Heart right ventricle (tissue), 16 donors: ENCODE measurements at places on chromosomes 2 and 18.

GRCh38 chr2:177888581-177888980 lies 184.0 kb downstream of the PDE11A start:
- no peaks in the 10 kb centered on the region for H3K27me3 ChIP-seq
- H3K36me3 ChIP-seq, result no peaks in the 10 kb centered on the region
- H3K27ac ChIP-seq, result no peak overlapping the region
- H3K4me1 ChIP-seq, result no peaks in the 10 kb centered on the region
- no peak overlapping the region for H3K4me3 ChIP-seq
- DNase-seq, result no peak

GRCh38 chr2:236446521-236446920 lies 123.1 kb upstream of the ACKR3 start:
- H3K27ac ChIP-seq, result no peak overlapping the region
- no peak for DNase-seq
- no peaks in the 10 kb centered on the region for H3K36me3 ChIP-seq
- H3K27me3 ChIP-seq, result no peaks in the 10 kb centered on the region
- H3K4me1 ChIP-seq, result no peaks in the 10 kb centered on the region

DNA sequence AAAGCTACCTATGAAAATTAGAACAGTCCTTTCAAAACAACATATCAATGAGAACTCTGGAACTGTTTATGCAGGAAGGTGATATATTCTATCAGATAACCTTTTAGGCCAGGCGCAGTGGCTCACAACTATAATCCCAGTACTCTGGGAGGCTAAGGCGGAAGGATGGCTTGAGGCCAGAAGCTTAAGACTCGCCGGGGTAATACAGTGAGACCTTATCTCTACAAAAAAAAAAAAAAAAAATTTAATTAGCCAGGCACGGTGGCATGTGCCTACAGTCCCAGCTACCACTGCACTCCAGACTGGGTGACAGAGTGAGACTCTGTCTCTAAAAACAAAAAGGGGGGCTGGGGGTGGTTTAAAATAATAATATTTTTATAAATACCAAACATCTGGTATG lies 77.9 kb downstream of the OSBPL1A start:
- H3K4me1 ChIP-seq, result no peaks in the 10 kb centered on the region
- no peak overlapping the region for H3K4me3 ChIP-seq
- DNase-seq, result no peak
- H3K27me3 ChIP-seq, result no peaks in the 10 kb centered on the region
- peaks cover 3% of the 10 kb centered on the region for H3K36me3 ChIP-seq

GRCh38 chr2:54332386-54332785 lies 76.4 kb upstream of the TSPYL6 start:
- H3K27ac ChIP-seq, result no peak overlapping the region
- H3K27me3 ChIP-seq, result no peaks in the 10 kb centered on the region
- H3K36me3 ChIP-seq, result no peaks in the 10 kb centered on the region
- H3K4me1 ChIP-seq, result peaks cover 29% of the 10 kb centered on the region

DNA sequence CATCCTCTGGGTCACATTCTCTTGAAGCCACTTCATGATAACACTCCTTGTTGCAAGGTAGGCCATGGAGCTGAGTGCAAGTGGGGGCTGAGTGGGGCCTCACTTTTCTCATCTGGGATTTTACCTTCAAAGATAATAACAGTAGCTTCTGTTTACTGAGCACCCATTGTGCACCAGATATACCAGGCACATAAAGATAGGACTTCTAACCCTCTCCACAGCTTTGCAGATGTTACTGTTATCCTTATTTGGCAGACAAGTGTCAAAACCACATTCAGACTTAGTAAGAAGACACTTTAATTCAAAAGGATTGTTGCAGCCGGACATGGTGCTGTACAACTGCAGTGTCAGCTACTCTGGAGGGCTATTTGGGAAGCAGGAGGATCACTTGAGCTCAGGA lies 12.8 kb upstream of the FAM136A start:
- no peaks in the 10 kb centered on the region for H3K4me1 ChIP-seq
- H3K27ac ChIP-seq, result no peak overlapping the region
- DNase-seq, result no peak
- H3K4me3 ChIP-seq, result no peak overlapping the region
- no peaks in the 10 kb centered on the region for H3K36me3 ChIP-seq

GRCh38 chr2:131093696-131094462 lies 619 bp upstream of the FAM168B start:
- peaks cover 23% of the 10 kb centered on the region for H3K4me1 ChIP-seq
- H3K27ac ChIP-seq, result peak overlapping the region; percentile 99
- peak overlapping the region; percentile 95 for H3K4me3 ChIP-seq
- no peaks in the 10 kb centered on the region for H3K27me3 ChIP-seq
- H3K36me3 ChIP-seq, result peaks cover 24% of the 10 kb centered on the region
- DNase-seq, result no peak

- H3K36me3 ChIP-seq, result no peaks in the 10 kb centered on the region
- peak; percentile 5 for DNase-seq
- H3K4me1 ChIP-seq, result peaks cover 5% of the 10 kb centered on the region
- H3K27ac ChIP-seq, result no peak overlapping the region
- no peak overlapping the region for H3K4me3 ChIP-seq
Measured at GRCh38 chr2:163345795-163346573, 389.8 kb downstream of the FIGN start.

- no peak for DNase-seq
- H3K27me3 ChIP-seq, result no peaks in the 10 kb centered on the region
- H3K4me1 ChIP-seq, result no peaks in the 10 kb centered on the region
- no peak overlapping the region for H3K27ac ChIP-seq
- H3K36me3 ChIP-seq, result no peaks in the 10 kb centered on the region
- H3K4me3 ChIP-seq, result no peak overlapping the region
Measured at GRCh38 chr2:88188748-88189147, 18.6 kb downstream of the THNSL2 start.

DNA sequence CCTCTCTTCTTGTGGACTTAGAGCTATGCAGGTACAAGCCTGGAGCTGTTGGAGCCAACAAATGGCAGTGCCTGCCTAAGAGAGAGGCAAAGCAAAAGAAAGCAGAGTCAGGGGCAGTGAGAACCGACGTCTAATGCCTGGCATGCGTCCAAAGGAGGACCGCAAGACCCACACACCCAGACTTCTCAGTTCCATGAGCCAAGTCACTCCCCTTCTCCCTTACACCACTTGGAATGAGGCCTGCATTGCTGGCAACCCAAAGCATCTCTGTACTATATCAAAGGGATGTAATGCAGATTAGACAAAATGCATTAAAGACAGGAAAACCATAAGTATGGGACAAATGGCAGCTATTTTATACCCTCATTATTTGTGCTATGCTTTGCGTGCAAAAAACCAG lies 49.9 kb upstream of the RNU4ATAC start:
- no peak overlapping the region for H3K4me3 ChIP-seq
- no peaks in the 10 kb centered on the region for H3K36me3 ChIP-seq
- H3K27me3 ChIP-seq, result no peaks in the 10 kb centered on the region
- DNase-seq, result peak; percentile 12

DNA sequence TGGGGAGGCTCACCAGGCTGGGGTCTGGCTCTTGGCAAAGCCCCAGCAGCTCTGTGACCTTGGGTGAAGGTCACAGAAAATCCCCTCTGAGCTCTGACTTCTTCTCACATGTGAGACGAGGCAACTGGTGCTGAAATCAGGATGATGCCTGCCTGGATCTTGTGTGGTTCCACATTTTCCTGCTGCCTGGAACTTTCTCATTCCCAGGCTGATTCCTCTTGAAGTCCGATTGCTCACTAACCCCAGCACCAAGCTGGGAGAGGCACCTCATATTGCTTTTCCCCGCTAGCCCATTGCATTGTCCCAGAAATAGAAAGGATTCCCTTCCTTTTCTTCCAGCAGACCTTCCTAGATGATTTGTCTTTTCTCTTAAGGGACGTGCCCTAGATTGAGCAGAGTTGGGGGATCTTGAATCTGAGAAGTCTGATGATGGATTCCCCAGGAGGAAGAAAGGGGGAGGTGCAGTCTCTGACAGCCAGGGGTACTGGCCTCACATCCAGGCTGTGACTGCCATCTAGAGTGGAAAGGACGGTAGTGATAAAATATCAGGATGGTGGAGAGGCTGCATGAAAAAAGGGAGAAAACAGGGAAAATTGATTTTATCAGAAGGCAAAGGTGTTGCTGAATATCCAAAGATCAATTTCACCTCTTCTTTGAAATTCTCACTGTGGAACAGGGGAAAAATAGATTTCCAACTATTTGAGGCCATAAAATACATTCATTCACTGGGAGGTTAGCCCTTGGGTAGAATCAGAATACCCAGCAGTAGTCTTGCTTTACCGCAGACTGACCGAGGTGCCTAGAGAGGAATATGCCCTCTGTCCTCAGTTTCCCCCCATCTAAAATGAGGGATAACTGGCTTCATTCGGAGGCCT lies 96.3 kb downstream of the FAM210A start:
- peak overlapping the region; percentile 53 for H3K27ac ChIP-seq
- H3K27me3 ChIP-seq, result no peaks in the 10 kb centered on the region
- DNase-seq, result no peak

GRCh38 chr2:101396316-101396717 lies 9.0 kb upstream of the CREG2 start:
- H3K27me3 ChIP-seq, result no peaks in the 10 kb centered on the region
- no peak overlapping the region for H3K27ac ChIP-seq
- DNase-seq, result no peak
- H3K4me1 ChIP-seq, result no peaks in the 10 kb centered on the region
- H3K36me3 ChIP-seq, result no peaks in the 10 kb centered on the region

DNA sequence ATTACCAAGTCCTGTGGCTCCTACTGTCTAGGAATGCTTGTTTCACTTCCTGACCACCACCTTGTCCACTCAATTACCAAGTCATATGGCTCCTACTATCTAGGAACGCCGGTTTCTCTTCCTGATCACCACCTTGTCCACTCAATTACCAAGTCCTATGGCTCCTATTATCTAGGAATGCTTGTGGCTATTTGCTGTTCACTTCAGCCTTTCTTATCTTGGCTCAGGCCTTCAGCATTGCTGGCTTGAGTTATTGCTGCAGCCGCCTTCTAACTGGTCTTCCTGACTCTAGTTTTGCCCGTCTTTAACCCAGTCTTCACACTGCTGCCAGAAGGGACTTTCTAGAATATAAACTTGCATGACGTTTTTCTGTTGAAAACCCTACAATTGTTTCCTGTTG lies 82.5 kb upstream of the GAREM1 start:
- DNase-seq, result no peak
- no peaks in the 10 kb centered on the region for H3K4me1 ChIP-seq
- H3K4me3 ChIP-seq, result no peak overlapping the region
- H3K27me3 ChIP-seq, result no peaks in the 10 kb centered on the region
- no peak overlapping the region for H3K27ac ChIP-seq

DNA sequence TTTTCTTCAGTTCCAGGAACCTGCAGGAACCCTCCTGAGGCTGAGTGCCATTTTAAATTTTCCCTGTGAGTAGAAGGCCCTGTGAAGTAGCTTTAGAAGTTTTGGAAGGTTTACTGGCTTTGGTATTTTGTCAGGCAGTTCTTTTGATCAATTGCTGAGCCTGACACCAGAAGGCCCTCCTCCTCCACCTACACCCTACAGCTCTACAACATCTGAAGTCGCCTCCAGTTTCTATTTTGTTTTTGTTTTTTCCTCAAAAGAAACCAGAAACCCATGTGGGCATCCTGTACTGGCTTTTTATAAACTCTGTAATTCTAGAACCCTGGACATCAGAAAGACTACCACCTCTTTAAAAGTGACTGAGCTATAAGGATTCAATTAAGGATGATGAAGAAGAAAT lies 153.7 kb downstream of the NRXN1 start:
- no peak for DNase-seq
- H3K27me3 ChIP-seq, result no peaks in the 10 kb centered on the region
- H3K27ac ChIP-seq, result no peak overlapping the region
- no peak overlapping the region for H3K4me3 ChIP-seq
- no peaks in the 10 kb centered on the region for H3K36me3 ChIP-seq

GRCh38 chr18:31957728-31958127 lies 14.8 kb upstream of the TRAPPC8 start:
- H3K27me3 ChIP-seq, result no peaks in the 10 kb centered on the region
- H3K36me3 ChIP-seq, result no peaks in the 10 kb centered on the region
- DNase-seq, result no peak
- no peaks in the 10 kb centered on the region for H3K4me1 ChIP-seq
- H3K27ac ChIP-seq, result no peak overlapping the region
- H3K4me3 ChIP-seq, result no peak overlapping the region

DNA sequence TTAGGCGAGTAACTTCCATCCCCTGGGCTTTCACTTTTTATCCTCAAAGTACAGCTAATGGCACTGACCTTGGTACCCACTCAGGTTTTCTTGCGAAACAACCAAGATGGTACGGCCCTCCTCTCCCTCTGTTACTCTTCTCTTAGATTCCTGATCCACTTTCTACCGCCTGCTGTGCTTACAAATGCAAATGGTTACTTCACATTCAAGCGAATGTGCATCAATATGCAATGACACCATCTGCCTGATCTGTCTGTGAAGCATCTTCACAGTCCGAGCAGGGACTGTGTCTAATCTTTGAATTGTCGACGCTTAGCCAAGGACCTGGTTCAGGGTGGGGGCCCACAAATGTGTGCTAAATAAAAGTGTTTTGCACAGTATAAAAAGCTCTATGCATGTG lies 112.2 kb downstream of the TRIB2 start:
- H3K27me3 ChIP-seq, result no peaks in the 10 kb centered on the region
- no peaks in the 10 kb centered on the region for H3K36me3 ChIP-seq
- no peak overlapping the region for H3K4me3 ChIP-seq
- no peak overlapping the region for H3K27ac ChIP-seq
- peaks cover 19% of the 10 kb centered on the region for H3K4me1 ChIP-seq

GRCh38 chr2:196959734-196960338 lies 33.3 kb upstream of the PGAP1 start:
- no peak overlapping the region for H3K4me3 ChIP-seq
- H3K27ac ChIP-seq, result no peak overlapping the region
- H3K27me3 ChIP-seq, result no peaks in the 10 kb centered on the region
- DNase-seq, result no peak

GRCh38 chr2:207589143-207589542 lies 36.1 kb downstream of the METTL21A start:
- H3K27me3 ChIP-seq, result no peaks in the 10 kb centered on the region
- no peak overlapping the region for H3K4me3 ChIP-seq
- H3K36me3 ChIP-seq, result no peaks in the 10 kb centered on the region
- no peaks in the 10 kb centered on the region for H3K4me1 ChIP-seq
- DNase-seq, result no peak
- H3K27ac ChIP-seq, result no peak overlapping the region

GRCh38 chr2:139600166-139600565 lies 820.0 kb upstream of the NXPH2 start:
- H3K4me3 ChIP-seq, result no peak overlapping the region
- H3K27me3 ChIP-seq, result no peaks in the 10 kb centered on the region
- no peak for DNase-seq
- H3K27ac ChIP-seq, result no peak overlapping the region
- no peaks in the 10 kb centered on the region for H3K4me1 ChIP-seq

- DNase-seq, result no peak
- no peak overlapping the region for H3K4me3 ChIP-seq
- H3K4me1 ChIP-seq, result no peaks in the 10 kb centered on the region
- no peaks in the 10 kb centered on the region for H3K36me3 ChIP-seq
- H3K27me3 ChIP-seq, result peaks cover 14% of the 10 kb centered on the region
Measured at GRCh38 chr2:67871686-67872412, 191.0 kb downstream of the C1D start.

GRCh38 chr2:2102866-2103653 lies 228.0 kb downstream of the MYT1L start:
- no peak for DNase-seq
- no peak overlapping the region for H3K27ac ChIP-seq
- H3K27me3 ChIP-seq, result no peaks in the 10 kb centered on the region
- no peaks in the 10 kb centered on the region for H3K36me3 ChIP-seq

GRCh38 chr2:30374380-30374779 lies 72.7 kb upstream of the LCLAT1 start:
- no peak for DNase-seq
- no peaks in the 10 kb centered on the region for H3K36me3 ChIP-seq
- H3K27me3 ChIP-seq, result no peaks in the 10 kb centered on the region

GRCh38 chr18:71846716-71847115 lies 697.4 kb downstream of the CBLN2 start:
- H3K4me1 ChIP-seq, result no peaks in the 10 kb centered on the region
- no peak overlapping the region for H3K4me3 ChIP-seq
- no peak overlapping the region for H3K27ac ChIP-seq
- no peak for DNase-seq
- H3K27me3 ChIP-seq, result no peaks in the 10 kb centered on the region
